ENCODE measurements at places on chromosomes 16 and 17.

DNA sequence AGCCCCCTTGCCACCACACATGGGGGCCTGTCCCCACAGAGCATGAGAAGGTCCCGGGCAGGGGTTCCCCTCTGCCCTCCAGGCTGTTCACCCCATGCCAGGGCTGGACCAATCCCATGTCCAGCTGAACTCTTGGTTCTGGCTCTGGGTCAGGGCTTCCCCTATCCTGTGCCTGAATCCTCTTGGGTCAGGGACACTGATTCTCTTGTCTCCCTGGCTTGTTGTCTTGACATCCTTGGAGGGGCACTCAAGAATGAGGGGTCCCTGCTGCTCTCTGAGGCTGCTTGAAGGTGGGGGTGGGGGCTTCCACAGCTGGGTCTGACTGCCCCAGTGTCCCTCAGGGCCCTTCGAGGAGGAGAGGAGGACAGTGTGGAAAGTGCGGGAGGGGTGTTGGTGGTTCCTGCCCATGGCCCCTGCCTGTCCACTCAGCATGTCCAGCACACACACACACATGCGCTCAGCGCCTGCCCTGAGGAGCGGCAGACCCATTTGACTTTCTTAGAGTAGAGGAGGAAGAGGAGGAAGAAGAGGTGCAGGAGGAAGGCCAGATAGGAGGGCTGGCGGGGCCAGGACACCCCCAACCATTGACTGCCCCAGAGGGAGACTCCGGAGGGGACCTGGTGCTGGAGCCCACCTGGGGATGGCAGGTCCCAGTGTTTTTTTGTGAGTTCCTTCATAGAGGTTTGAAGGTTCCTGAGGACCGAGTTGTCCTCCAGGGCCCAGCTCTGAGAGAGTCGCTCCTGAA is 47.0 kb downstream of the TNFRSF13B start:
- no peaks in the 10 kb centered on the region for H3K4me1 ChIP-seq
- H3K4me3 ChIP-seq: no peak overlapping the region
- no peak for DNase-seq
- H3K27me3 ChIP-seq: no peaks in the 10 kb centered on the region
- H3K27ac ChIP-seq: no peak overlapping the region

DNA sequence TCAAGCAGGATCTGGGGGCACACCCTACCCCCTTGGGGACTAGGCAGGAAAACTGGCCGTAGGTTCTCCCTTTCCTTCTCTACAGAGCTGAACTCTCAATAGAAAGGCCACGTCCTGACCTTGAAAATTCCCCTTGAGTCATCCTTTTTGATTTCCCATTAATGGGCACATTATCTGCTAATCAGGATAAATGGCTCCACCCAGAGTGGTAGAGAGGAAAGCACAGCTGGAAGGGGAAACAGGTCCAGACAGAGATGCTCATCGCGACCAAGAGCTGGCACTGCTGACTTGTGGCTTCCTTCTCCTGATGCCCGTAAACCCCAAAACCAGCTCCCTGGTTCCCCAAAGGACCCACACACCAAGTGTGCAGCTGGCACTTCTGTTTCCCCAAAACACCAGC is 206.5 kb upstream of the CDH5 start:
- H3K27ac ChIP-seq: no peak overlapping the region
- H3K36me3 ChIP-seq: no peaks in the 10 kb centered on the region
- DNase-seq: no peak
- H3K4me1 ChIP-seq: no peaks in the 10 kb centered on the region

DNA sequence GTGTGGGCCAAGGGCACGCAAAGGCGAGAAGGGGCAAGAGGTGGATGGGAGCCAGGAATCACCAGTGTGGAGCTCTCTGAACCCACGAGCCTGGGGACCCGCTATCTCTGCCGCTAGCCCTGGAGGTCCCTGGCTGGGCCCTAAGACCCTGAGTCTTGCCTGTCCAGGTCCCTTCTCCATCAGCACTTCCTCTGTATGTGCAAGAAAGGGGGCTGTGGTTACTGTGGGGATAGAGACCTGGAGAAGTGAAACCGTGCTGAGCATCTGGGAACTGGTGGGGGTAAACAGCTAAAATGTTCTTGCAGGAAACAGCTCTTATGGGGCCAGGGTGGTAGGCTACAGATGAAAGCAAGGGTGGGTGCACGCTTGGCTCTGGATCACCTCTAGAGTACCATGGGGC is 3.1 kb downstream of the SPNS3 start:
- DNase-seq: no peak
- H3K4me3 ChIP-seq: no peak overlapping the region
- no peak overlapping the region for H3K27ac ChIP-seq

DNA sequence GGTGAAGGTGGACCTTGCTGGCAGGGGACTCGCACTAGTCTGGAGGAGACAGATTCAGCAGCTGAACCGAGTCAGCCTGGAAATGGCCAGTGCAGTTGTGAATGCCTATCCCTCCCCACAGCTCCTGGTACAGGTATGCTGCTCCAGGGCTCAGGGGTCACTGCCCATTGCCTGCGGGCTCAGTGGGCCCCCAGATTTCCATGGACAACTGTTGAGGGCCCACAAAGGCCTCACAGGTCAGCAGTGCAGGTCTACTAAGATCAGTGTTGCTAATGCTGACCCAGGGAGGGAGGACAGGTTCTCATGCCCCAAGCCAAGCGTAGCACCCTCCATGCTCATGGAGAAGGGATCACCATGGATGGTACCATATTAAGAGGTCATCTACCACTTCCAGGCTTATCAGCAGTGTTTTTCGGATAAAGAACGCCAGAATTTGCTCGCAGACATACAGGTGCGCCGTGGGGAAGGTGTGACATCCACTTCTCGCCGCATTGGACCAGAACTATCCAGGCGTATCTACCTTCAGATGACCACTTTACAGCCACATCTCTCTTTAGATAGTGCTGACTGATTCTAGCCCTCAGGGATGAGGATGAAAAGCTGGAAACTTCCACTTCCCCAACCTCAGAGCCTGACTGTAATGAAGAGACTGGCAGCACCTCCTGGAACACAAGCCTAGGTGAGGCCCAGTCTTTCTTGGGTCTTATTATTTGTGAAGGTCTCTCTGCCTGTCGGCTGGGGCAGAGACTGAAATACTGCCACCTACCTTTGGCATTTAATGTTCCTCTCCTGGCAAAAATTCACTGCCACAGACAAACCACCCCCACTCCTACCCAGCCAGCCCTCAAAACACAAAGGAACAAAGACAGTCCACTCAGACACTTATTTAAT is 7.6 kb downstream of the EME1 start:
- H3K27me3 ChIP-seq: no peaks in the 10 kb centered on the region
- no peaks in the 10 kb centered on the region for H3K4me1 ChIP-seq
- H3K4me3 ChIP-seq: no peak overlapping the region

GRCh38 chr16:85086347-85087291 is 25.7 kb downstream of the CIBAR2 start:
- no peaks in the 10 kb centered on the region for H3K36me3 ChIP-seq
- no peak overlapping the region for H3K27ac ChIP-seq
- peaks cover 15% of the 10 kb centered on the region for H3K4me1 ChIP-seq
- H3K27me3 ChIP-seq: no peaks in the 10 kb centered on the region
- no peak for DNase-seq

- H3K27ac ChIP-seq: no peak overlapping the region
- DNase-seq: no peak
- peaks cover 6% of the 10 kb centered on the region for H3K4me1 ChIP-seq
- no peaks in the 10 kb centered on the region for H3K27me3 ChIP-seq
- no peak overlapping the region for H3K4me3 ChIP-seq
- no peaks in the 10 kb centered on the region for H3K36me3 ChIP-seq
These were observed 12.7 kb downstream of the WFDC1 start for GRCh38 chr16:84307209-84307954.
